Activated naive CD8-positive, alpha-beta T cell treated with anti-CD3 and anti-CD28 coated beads, Interleukin-2, amount 10 ng/mL, durations not matched to agents 7 days and 5 days (primary cell): ENCODE measurements at places on chromosomes 2 and 18. TPM values are rescaled to one million over a fixed set of nuclear protein-coding genes. Genes with fewer than 3 reads are reported as not detected.

GRCh38 chr2:160918906-160919503, 241.2 kb upstream of the TANK start:
- peaks cover 3% of the 10 kb centered on the region for H3K27me3 ChIP-seq
- H3K27ac ChIP-seq, result no peak overlapping the region
- DNase-seq, result peak; percentile 49
- no peak overlapping the region for H3K4me3 ChIP-seq

The SNED1 gene
- total RNA-seq, result 18.7 TPM

DNA sequence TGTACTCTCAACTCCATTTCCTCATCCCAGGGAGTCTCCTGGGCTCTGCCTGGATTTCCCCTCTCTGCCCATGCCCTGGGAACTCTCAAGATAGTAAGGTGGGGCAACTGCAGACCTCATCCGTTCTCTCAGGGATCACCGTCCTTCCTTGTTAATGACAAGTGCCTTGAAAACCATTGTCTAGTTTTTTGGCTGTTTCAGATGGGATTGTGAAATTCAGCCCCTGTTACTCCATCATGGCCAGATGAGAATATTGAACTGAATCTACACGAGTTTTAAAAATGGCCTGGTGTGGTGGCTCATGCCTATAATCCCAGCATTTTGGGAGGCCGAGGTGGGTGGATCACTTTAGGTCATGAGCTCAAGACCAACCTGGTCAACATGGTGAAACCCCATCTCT, 665 bp upstream of the HRH4 start:
- DNase-seq, result no peak
- H3K4me3 ChIP-seq, result no peak overlapping the region
- H3K36me3 ChIP-seq, result peaks cover 4% of the 10 kb centered on the region

The GALNT13 gene
- 0.26 TPM for total RNA-seq

The LRRC30 gene
- not detected for total RNA-seq

The ATOH8 gene
- not detected for total RNA-seq

The SP140L gene
- 115 TPM for total RNA-seq

The GKN2 gene
- not detected for total RNA-seq

DNA sequence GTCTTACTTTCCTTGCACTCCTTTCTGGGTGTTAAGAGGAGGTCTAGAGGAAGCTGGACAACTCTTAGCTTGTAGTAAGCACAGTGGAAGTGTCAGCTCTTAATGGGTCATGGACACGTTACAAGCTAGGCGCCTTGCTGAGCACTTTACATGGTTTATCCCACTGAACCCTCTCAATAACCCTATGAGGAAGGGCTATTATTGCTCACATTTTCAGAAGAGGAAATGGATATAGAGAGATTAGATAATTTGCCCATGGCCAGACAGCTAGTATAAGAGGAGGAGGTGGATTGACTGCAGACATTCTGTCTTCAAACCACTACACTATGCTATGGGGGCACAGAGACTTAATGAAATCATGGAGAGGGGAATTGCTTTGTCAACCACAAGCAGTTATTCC, 8.3 kb upstream of the IL1RN start:
- no peaks in the 10 kb centered on the region for H3K36me3 ChIP-seq
- no peak for DNase-seq
- H3K4me3 ChIP-seq, result no peak overlapping the region
- H3K4me1 ChIP-seq, result peaks cover 16% of the 10 kb centered on the region
- H3K27me3 ChIP-seq, result peaks cover 18% of the 10 kb centered on the region

The FZD7 gene
- total RNA-seq, result 0.82 TPM

DNA sequence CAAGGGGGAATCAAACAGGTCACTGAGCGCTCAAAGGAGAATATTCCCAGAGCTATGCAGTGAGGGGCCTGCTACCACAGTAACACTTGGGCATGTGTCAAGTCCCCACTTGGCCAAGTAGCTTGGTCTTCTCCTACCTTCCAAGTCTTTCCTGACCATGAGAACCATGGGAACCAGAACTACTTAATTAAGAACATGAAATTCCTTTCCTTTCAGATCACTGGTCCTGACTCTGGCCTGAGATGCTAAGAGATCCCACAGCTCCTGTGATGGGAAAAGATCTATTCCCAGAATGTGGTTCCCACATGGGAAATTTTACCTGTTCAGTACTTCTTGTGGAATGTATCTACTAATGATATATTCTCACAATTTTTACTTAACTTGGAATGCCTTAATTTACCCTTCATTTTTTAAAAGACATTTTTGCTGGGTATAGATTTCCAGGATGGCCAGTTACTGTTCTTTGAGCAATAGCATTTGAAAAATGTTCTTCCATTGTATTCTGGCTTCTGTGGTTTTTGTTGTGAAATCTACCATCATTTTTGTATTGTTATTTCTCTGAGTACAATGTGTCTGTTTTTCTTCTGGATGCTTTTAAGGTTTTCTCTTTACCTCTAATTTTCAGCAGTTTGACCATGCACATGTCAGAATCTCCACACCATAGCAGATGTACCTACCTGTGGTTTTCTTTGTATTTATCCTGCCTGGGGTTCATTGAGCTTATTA, 37.9 kb downstream of the KCNIP3 start:
- H3K36me3 ChIP-seq, result no peaks in the 10 kb centered on the region
- no peaks in the 10 kb centered on the region for H3K4me1 ChIP-seq
- peaks cover 9% of the 10 kb centered on the region for H3K27me3 ChIP-seq
- DNase-seq, result no peak
- no peak overlapping the region for H3K27ac ChIP-seq

- peak overlapping the region; percentile 95 for H3K4me3 ChIP-seq
- peak; percentile 75 for DNase-seq
- peak overlapping the region; percentile 86 for H3K27ac ChIP-seq
- peaks cover 29% of the 10 kb centered on the region for H3K4me1 ChIP-seq
These were observed 573 bp downstream of the KDSR start for GRCh38 chr18:63366213-63367052.

DNA sequence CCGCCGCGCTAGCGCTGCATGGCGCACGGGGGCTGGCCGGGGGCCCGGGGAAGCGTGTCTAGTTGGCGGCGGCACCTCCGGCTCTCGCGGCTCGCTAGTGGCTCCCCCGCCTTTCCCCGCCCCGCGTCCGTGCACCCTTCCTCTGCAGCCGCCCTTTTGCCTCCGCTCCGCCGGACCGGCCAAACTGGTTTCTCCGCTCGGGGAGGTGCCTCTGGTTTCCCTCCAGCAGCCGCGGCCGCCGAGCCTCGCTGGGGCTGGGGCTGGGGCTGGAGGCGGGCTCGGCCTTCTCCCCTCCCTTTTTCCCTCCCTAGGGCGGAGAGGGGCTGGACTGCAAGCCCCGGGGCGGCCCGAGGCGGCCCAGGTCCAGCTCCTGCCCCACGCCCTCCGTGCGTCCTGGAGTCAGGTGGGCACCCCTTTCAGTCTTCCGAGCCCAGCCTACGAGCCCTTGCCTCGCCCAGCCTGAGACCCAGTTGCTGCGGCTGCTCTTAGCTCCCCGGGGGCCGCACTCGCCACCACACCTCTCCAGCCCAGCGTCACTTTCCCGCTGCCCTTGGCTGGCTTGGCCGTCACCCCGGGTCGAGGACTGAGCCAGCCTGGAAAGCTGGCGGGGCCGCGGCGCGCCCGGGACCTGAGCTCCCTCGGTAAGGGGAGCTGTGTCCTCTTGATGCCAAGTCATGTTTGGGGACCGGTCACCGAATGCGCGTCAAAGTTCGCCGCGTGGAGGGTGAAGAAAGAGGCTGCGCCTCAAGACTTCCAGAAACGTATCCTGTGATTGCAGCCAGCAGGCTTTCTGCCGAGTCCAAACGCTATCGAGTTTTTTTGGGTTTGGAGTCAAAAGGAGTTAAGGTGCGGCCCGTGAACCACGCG, at the start of gene ATP8B1:
Gene ATP8B1, minus strand, starts transcription at position 213 of the 867 bp plus-strand sequence. CDS start 71,508 bp downstream, outside the sequence.
- H3K27me3 ChIP-seq, result peaks cover 69% of the 10 kb centered on the region
- no peaks in the 10 kb centered on the region for H3K36me3 ChIP-seq
- H3K4me3 ChIP-seq, result peak within 1 kb of the TSS; percentile 83
- no peak within 1 kb of the TSS for H3K27ac ChIP-seq
- peaks cover 12% of the 10 kb centered on the region for H3K4me1 ChIP-seq
- peak; percentile 34 for DNase-seq

DNA sequence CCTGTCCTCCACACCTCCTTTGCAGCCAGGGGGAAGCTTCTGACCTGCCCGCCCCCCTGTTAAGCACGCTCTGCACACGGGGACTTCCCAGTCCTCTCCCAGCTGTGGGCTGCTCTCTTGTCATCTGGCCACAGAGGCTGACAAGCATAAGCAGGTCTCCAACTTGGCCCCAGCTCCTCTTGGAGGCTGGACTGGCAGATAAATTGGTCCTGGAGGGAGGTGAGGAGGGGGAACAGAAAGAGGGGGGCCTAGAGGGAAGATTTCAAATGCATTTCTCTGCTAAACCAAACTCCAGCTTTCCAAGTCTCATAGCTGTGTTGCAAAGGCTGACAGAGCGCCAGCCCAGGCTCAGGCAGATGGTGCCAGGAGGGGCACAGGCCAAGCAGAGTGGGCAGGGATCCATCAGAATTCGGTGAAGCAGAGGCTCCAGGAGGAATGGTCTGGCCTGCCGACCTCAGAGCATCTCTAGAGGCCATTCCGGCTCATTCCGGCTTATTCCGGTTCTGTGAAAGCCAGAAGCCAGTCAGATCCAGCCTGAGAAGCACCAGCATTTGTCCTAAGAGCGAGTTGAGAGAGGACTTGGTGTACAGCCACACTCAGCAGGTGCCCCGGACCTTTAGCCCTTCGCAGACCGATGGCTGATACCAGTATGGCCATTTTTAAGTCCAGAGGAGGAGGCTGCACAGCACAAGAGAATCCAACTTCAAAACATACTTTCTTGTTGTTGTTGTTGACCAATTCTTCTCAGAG, 508.9 kb upstream of the MYT1L start:
- H3K4me1 ChIP-seq, result no peaks in the 10 kb centered on the region
- H3K27me3 ChIP-seq, result peaks cover 2% of the 10 kb centered on the region
- no peak overlapping the region for H3K4me3 ChIP-seq
- no peaks in the 10 kb centered on the region for H3K36me3 ChIP-seq

The LYPD1 gene
- not detected for total RNA-seq

GRCh38 chr2:228767196-228767595, 503.9 kb downstream of the PID1 start:
- no peak overlapping the region for H3K27ac ChIP-seq
- no peaks in the 10 kb centered on the region for H3K4me1 ChIP-seq
- no peaks in the 10 kb centered on the region for H3K36me3 ChIP-seq
- DNase-seq, result no peak

GRCh38 chr18:37184209-37184868, 355.4 kb downstream of the KIAA1328 start:
- H3K27ac ChIP-seq, result no peak overlapping the region
- H3K4me1 ChIP-seq, result no peaks in the 10 kb centered on the region

The DLGAP1 gene
- total RNA-seq, result not detected

The PTPRN gene
- not detected for total RNA-seq

The PSMA8 gene
- 1.3 TPM for total RNA-seq

GRCh38 chr18:41870817-41871216, 84.2 kb upstream of the PIK3C3 start:
- no peak overlapping the region for H3K27ac ChIP-seq
- no peaks in the 10 kb centered on the region for H3K4me1 ChIP-seq
- H3K4me3 ChIP-seq, result no peak overlapping the region
- DNase-seq, result no peak

DNA sequence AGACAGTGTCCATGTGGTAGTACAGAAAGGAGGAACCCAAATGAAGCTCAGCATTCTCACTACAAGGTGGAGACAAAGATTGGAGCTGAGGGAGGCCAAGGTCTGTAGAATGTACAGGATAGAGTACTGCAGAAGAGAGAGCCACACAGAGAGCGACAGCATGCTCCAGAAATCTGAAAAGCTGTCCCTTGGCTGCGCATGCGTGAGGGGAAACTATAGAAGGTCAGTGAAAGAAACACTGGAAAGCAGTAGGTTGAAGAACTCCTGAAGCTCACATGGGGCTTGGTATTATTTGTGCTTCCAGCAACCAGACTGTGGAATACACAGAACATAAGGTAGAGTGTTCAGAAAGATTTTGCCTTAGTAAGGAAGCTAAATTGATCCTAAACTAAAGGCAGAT, 142.5 kb downstream of the TXNL1 start:
- no peak overlapping the region for H3K4me3 ChIP-seq
- H3K4me1 ChIP-seq, result no peaks in the 10 kb centered on the region
- no peak for DNase-seq
- H3K36me3 ChIP-seq, result no peaks in the 10 kb centered on the region
- peaks cover 16% of the 10 kb centered on the region for H3K27me3 ChIP-seq
- H3K27ac ChIP-seq, result no peak overlapping the region

GRCh38 chr2:151611351-151611750, 122.9 kb downstream of the NEB start:
- peaks cover 14% of the 10 kb centered on the region for H3K4me1 ChIP-seq
- peaks cover 3% of the 10 kb centered on the region for H3K27me3 ChIP-seq
- no peak for DNase-seq

The KIAA2012 gene
- total RNA-seq, result not detected

- DNase-seq, result peak; percentile 30
- peaks cover 9% of the 10 kb centered on the region for H3K27me3 ChIP-seq
- H3K36me3 ChIP-seq, result peaks cover 12% of the 10 kb centered on the region
- H3K4me3 ChIP-seq, result peak overlapping the region; percentile 44
These were observed 42.1 kb upstream of the RFX8 start for GRCh38 chr2:101516823-101517690.

DNA sequence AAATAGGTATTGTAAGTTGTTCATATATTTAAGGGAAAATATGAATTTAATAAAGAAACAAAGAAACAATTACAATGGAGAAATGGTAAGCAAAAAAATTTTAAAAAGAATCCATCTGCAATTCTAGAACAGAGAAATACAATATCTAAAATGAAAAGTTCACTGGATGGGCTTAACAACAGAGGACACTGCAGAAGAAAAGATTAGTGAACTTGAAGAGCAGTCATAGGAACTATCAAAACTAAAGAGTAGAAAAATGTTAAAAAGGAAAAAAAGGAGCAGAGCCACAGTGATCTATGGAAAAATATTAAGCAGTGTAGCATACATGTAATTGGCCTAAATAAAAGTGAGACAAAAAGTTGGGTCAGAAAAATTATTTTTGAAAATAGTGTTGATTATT, 83.5 kb downstream of the ALK start:
- peaks cover 3% of the 10 kb centered on the region for H3K27me3 ChIP-seq
- no peaks in the 10 kb centered on the region for H3K36me3 ChIP-seq
- DNase-seq, result no peak
- no peak overlapping the region for H3K4me3 ChIP-seq
- no peak overlapping the region for H3K27ac ChIP-seq
- H3K4me1 ChIP-seq, result no peaks in the 10 kb centered on the region

The MGAT4A gene
- total RNA-seq, result 152 TPM
